ENCODE measurements at places on chromosomes 2 and 18.

DNA sequence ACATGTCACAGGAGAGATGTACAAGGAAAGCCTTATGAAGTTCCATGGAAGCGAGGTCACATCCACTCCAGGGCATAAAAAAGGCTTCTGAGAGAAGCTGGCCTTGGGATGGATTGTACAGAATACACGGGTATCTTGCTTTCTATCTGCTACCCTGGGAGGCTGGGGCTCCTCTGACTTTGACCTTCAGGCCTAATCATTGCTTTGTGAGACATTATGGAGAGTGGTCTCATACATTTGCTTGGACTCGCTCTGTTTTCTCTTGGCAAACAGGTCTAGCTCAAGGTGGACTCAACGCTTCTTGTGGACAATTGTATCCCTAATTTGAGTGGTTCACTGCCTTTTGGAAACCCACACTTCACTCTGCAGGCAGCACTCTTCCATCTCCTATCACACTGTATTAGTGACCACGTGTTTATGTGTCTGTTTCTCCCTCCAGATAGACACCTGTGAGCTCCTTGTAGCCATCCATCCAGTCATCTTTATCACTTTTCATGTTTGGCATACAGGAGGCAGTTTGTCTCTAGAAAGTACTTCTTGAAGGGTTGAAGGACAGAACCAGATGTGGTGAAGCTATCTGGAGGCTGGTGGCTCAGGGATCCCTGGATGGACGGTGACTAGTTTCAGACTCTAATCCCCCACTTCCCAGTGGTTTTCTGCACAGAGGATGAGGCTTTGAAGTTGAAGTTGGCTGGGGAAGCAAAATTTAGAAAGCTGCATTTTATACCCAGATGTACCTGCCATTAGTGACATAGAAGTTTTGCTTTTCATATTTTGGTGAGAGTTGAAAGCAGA lies 267.8 kb downstream of the CYRIA start:
- DNase-seq, result no peak

GRCh38 chr2:150561076-150561475 lies 73.6 kb upstream of the RND3 start:
- DNase-seq, result no peak

DNA sequence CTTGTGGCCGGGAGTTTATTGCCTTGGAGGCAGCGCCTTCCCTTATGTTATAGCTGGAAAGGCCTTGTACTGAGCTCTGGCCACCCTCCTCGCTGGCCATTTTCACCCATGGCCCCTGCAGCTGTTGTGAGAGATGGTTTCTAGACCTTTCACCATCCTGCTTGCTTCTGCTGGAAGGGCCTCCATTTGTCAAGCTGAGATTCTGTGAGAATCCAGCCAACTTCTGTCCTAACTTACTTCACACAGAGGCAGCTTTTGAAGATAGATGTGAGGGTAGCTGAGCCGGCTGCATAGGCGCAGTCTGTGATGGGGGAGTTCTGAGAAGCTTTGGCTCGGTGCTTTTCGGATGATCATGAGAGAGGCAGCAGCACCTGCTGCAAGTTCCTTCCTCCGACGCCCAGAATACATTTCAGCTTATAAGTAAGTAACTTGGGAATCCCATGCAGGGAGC lies 8.7 kb downstream of the CTIF start:
- no peak for DNase-seq

GRCh38 chr2:28093768-28094167 lies 203.2 kb downstream of the BABAM2 start:
- DNase-seq, result no peak

- DNase-seq, result no peak
Observed at GRCh38 chr2:157901325-157901724, 25.2 kb upstream of the ACVR1 start.

- no peak for DNase-seq
Observed at GRCh38 chr2:201697899-201698298, 545 bp downstream of the MPP4 start.

GRCh38 chr18:57275111-57275510 lies 77.2 kb upstream of the ST8SIA3 start:
- DNase-seq, result no peak

GRCh38 chr2:7375901-7376300 lies 458.7 kb downstream of the RNF144A start:
- no peak for DNase-seq

DNA sequence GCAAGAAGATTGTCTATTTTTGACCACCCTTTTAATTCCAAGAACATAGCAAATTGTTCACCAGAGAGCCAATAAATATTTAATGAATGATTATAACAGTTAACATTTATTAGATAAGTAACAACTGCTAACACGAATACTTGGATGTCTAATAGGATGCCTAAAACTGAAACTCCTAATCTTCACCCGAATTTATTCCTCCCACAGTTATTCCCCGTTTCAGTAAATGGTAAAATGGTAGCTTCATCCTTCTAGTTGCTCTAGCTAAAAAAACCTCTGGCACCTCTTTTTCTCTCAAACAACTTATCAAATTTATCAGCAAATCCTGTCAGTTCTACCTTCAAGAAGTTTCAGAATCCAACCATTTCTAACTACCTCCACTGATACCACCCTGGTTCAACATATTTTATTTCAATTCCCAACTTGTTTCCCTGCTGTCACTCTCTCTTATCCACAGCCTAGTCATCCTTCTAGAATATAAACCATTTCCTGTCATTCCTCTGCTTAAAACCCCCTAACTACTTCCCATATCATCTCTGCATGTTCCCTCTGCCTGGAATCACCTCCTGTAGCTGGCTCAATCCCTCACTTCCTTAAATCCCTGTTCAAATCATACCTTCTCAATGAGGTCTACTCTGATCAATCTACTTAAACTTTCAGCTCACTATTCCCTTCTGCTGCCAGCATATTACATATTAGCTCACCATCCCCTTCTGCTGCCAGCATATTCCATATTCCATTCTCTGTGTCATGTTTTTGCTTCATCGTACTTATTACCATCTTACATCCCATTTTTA lies 93.8 kb downstream of the ROCK2 start:
- DNase-seq, result no peak

GRCh38 chr18:48073211-48073930 lies 142.9 kb upstream of the SMAD2 start:
- no peak for DNase-seq

DNA sequence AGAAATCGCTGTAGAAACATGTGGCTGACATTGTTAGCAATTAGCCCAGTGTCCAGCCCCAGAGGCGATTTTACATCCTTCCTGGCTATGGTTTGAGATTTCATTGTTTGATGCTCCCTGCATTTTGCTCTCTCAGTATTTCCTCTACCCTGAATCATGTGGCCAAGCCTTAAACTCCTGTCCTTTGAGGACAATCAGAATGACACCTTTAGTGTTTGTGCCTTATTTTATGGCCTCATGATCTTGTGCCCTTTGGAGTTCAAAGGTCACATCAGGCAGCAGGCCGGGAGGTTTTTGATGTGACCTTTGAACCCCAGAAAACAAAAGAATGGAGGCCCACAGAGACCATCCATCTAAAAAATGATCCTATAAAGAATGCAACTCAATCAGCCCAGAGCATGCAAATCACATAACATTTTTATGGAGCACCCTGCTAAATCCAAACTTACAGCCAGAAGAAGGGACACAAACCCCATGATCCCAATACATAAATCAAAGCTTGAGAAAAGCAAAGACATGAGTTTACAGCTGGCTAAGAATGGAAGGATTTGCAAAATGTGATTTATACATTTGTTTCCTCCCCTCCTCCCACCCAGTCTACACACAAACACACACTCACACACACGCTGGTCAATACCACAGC lies 52.5 kb downstream of the FECH start:
- no peak for DNase-seq

GRCh38 chr18:24466771-24467170 lies 6.3 kb downstream of the HRH4 start:
- no peak for DNase-seq

DNA sequence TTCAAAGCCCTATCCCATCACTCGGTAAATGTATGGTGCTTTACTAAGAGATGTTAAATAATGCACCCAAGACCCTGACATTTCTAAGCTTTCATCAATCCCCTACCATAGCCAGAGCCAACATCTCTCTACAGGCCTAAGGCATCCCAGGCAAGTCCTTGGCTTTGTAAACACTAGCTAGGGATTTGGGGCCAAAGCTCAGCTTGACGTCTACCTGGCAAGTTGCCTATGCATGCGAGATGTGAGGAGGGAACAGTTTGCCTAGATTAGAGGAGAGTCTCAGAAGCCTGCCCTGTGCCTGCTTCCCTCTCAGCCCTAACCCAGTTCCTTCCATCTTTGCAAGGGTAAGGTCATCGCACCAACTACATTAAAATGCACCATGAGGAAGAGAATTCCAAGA lies 221.5 kb upstream of the NCKAP5 start:
- DNase-seq, result no peak

- no peak for DNase-seq
Observed at GRCh38 chr2:9200633-9201015, 6.0 kb upstream of the ASAP2 start.

DNA sequence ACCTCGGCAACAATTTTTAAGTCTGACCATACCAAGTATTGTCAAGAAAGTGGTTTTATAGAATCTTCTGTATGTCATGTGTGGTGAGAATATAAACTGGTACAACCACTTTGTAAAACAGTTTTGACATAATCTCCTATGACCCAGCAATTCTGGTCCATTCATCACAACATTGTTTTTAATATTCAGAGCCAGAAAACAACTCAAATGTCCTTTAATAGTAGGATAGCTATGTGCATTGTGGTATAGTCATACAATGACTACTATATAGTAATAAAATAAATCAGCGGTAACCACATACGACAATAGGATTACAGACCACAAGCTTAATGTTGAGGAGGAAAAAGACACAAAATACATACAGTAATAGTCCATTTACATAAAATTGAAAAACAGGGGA lies 175.2 kb upstream of the SPATS2L start:
- DNase-seq, result no peak

DNA sequence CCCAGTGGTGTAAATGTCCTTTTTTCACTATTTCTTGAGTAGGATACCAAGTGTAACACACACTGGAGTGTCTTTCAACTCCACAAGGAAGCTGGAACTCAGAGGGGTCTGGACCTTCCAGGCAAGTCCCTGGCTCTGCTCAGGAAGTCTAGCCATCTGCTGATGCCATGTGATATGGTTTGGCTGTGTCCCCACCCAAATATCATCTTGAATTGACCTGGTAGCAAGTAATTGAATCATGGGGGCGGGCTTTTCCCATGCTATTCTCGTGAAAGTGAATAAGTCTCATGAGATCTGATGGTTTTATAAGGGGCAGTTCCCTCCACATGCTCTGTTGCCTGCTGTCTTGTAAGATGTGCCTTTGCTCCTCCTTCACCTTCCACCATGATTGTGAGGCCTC lies 99.4 kb upstream of the CDC42EP3 start:
- DNase-seq, result no peak

DNA sequence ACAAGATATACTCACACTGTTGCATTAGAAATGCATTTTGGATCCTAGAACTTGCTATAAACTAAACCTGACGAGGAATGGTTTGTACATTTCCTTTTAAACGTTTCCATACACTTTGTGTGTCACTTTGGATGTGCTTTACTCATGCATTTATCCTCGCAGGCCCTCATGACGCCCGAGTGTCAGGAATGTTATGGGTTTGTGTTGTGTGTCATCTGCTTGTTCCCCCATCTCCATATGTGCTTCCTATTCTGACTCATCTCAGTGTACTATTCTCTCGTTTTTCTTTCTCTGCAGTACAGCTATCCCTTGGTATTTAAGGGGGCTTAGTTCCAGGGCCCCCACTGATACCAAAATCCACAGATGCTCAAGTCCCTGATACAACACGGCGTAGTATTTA lies 121.5 kb upstream of the RASGRP3 start:
- no peak for DNase-seq

DNA sequence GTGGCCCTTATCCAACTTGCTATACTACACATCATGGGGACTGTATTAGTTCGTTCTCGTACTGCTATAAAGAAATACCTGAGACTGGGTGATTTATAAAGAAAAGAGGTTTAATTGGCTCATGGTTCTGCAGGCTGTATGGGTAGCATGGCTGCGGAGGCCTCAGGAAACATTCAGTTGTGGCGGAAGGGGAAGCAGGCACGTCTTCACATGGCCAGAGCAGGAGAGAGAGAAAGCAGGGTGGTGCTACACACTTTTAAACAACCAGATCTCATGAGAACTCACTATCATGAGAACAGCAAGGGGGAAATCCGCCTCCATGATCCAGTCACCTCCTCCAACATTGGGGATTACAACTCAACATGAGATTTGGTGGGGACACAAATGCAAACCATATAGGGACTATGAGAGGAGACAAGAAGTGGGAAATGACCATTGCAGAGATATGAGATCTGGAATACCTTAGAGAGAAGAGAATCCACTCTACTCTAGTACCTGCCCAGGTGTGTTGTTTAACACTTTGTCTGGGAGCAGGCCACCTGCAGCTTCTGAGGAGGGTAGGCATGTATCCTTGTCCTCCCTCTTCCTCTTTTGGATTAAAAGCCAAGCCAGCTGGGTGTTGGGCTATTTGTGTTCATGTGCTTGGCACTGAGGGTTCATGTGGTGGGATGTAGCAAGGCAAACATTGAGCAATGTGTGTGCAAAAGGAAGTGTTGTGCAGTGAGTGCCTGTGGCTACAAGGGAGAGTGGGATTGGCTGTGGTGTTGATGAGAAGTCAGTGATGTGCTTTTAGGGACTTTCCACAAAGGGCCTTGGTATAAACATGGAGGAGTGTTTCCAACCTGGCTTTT lies 22.8 kb downstream of the TTLL4 start:
- no peak for DNase-seq

- no peak for DNase-seq
Observed at GRCh38 chr2:52222128-52222527, 1190.2 kb upstream of the NRXN1 start.

GRCh38 chr2:71101656-71102055 lies 28.4 kb downstream of the MCEE start:
- no peak for DNase-seq

GRCh38 chr18:25819746-25820363 lies 270.6 kb downstream of the SS18 start:
- no peak for DNase-seq

GRCh38 chr2:98301469-98301868 lies 44.8 kb upstream of the CNGA3 start:
- DNase-seq, result no peak

DNA sequence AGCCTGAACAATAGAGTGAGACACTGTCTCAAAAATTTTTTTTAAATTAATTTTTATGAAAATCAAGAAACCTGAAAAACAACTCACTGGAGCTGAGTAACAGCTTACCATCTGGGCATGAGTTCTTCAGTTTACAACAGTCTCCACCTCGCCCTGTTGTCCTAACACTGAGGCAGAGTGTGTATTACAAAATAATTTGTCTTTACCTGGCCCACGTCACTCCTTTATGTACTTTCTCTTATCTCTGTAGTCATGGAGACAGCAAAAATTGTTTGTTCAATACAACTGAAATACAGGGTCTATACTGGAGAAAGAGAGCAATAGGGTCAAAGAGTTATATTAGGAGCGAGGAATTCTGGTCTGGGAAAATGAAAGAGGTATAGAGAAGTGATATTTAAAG lies 48.1 kb downstream of the CYTIP start:
- no peak for DNase-seq

DNA sequence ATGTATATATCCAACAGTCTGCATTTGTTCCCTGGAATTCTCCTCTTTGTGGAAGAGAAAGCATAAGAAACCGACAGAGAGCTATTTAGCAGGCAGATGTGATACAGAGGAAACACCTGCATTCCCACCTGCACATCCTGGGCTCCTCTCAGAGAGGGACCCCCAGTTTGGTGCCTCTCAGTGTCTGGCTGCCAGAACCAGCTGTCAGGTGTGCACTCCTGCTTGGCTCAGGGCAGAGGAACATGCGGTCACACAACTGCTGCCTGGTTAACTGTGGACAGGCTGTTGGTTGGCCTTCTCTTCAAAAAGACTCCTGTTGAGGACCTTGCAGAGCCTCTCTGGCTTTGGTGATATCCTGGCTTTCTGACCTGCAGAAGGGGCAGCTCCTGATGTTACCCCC lies 54.6 kb downstream of the ITGB6 start:
- DNase-seq, result no peak
